ENCODE measurements at places on chromosomes 2 and 18.

- no peak for DNase-seq
Measured at GRCh38 chr18:9069601-9070000, 32.9 kb upstream of the NDUFV2 start.

GRCh38 chr18:59416818-59417217 lies 57.8 kb upstream of the LMAN1 start:
- DNase-seq, result no peak

DNA sequence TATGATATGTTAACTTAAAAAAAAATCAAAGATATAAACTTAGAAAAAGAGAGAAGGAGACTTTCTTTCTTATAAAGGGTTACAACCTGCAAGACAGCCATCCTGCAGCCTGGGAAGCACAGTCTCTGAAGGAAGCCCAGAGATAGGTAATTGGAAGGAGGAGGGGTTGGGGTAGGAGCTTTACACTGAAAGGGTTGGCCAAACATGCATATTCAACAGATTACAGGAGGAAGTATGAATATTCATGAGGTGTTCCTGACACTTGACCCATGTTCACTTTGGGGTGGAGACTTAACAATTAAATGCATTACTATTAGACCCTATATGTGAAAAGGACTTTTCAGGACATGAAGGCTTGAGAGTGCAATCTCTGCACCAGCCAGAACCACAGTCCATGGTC lies 71.7 kb upstream of the CDH2 start:
- no peak for DNase-seq

DNA sequence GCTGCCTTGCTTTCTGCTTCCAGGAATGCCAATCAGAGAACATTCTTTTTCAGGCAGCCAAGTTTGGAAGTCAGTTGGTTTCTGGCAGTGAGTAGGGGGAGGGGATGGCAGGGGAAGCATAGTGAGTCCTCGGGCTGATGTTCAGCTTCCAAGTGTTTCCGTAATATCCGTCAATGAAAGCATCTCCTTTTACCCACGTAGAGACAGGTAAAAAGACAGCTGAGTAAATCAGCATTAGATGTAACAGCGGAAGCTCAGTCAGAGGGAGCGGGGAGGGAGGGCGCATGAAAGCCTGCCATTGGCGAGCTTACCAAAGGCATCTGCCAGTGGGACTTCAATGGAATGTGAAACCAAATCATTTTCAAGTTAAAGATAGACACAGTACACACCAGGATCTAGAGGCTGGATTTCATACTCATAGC lies 117.1 kb upstream of the DTNA start:
- peak; percentile 25 for DNase-seq

GRCh38 chr18:44601447-44601846 lies 79.2 kb upstream of the SETBP1 start:
- no peak for DNase-seq

GRCh38 chr2:204012072-204012653 lies 75.6 kb downstream of the ICOS start:
- DNase-seq, result no peak

GRCh38 chr2:148613231-148614013 lies 31.1 kb upstream of the EPC2 start:
- DNase-seq, result no peak

DNA sequence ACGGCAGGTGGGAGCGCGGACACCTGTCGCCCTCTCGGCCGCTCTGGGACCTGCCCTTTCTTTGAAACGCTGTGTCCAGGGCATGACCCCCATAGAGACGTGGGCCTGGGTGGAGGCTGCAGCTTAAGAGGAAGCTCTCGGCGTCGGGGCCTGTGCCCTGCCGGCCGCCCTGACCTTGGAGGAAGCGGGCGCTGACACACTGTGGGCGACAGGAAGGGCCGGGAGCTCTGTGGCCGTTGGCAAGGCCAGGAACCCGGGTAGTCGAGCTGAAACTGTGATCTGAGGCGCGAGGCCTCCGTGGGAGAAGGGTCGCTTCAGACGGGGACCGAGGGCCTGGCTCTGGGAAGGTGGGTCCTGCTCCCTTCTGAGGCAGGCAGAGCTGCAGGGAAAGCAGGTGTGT lies 28.2 kb downstream of the KCNG2 start:
- DNase-seq, result no peak

- no peak for DNase-seq
Measured at GRCh38 chr2:88885679-88886416, 194.4 kb downstream of the RPIA start.

DNA sequence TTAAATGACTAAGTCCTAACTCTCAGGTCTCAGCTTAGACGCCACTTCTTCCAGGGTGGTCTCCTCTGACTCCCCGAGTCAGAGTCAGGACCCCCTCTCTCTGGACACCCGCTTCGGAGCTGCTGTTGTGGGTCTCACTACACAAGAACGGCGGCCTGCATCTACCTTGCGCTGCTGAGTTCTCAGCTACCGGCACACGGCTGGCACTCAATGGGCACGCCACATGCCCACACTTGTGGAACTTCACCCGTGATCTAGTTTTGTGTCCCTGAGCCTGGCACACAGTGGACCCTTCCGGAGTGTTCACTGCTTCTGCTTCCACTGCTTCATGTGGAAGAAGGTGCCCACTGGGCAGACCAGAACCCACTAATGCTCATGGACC lies 58.3 kb upstream of the ID2 start:
- DNase-seq, result no peak

DNA sequence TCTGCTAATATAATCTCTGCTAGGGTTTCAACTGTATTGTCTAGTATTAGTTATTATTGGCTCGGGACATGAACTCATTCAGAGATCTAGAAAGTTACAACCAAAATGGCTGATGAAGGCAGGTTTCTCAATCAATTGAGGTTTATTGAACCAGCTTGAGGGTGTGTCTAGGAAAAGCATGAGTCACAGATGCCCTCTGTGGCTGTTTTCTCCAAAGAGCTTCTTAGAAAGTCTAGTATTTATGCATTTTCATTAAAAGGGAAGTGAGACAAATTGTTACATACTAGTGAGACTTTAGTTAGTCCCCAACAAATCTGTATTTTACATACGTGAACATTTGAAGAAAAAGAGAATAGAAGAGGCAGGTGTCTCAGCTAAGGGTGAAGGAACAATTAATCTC lies 23.0 kb upstream of the RTTN start:
- DNase-seq, result no peak

GRCh38 chr2:238915196-238915595 lies 67.3 kb downstream of the TWIST2 start:
- DNase-seq, result no peak

DNA sequence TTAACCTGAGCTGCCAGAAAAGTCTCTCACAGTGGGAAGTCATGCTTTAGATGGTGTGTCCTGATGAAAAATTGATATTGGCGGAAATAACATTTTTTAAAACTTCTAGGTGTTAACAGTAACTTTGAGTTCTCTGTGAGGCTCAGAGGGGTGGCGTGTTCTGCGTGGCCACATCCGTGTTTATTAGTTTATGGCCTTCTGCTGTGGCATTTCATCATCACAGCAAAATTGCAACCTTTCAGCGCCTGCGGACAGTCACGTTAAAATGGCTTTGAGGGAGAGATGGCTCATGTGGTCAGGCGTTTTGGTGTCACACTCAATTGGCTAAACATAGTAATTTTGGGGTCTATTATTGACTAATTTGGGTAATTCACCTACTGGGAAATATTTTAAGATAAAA lies 42.4 kb downstream of the KLHL29 start:
- DNase-seq, result no peak

DNA sequence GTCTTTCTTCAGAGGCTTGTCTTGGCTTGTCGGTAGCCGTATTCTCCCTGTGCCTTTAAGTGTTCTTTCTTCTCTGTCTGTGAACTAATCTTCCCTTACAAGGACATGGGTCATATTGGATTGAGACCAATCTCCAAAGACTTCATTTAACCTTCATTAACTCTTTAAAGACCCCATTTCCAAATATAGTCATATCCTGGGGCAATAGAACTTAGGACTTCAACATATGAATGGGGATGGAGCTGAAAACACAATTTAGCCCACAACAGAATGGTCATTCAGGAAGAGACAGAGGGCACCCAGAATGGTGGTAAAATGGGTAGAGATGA lies 82.1 kb upstream of the TANK start:
- no peak for DNase-seq

DNA sequence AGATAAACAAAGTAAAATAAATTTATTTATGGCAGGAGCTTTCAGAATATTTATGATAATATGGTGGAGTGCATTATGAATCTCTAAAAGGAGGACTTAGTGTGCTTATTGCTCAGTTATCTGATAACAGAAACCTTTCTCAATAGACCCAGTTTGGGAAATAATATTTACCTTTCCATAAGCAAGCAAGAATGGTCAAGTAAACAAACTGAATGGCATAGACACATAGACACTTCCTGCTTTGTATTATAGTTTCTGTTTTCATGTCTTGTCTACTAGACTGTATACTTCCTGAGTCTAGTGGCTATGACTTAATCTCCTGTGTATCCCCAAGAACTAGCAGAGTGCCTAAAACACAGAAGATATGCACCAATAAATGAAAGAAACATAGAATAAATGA lies 87.8 kb downstream of the UPP2 start:
- DNase-seq, result no peak

GRCh38 chr2:151728804-151729414 lies 5.4 kb downstream of the NEB start:
- no peak for DNase-seq
